Activated naive CD8-positive, alpha-beta T cell treated with anti-CD3 and anti-CD28 coated beads for 36 hours (primary cell): ENCODE measurements at places on chromosomes 16 and 17.

- DNase-seq = no peak
These were observed 327.6 kb downstream of the CDH13 start for GRCh38 chr16:82954224-82954929.

- no peak for DNase-seq
These were observed 29.9 kb downstream of the NKD1 start for GRCh38 chr16:50578137-50578536.

DNA sequence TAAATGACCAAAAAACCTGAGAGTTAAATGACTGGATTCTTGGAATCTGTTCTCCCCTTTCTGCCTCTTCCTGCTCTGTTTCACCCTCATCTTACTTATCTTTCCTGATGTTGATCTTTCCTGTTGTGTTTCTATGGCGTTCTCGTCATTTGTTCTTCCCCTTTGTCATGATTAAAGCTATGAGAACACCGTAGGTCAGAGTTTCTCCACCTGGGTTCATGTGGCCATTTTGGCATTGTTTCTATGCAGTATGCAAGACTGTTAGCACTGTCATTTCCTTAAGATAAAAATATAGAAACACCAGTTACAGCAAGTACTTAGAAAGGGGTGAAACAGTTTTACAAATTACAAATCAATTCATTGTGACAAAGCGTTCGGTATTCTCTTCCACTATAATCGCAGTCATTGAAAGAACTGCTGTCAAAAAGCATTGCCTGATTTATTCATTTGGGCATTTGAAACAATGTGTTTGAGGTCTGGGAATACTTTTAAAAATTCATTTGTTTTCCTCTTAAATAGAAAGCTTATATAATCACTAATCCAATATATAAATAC, 166.0 kb downstream of the PHKB start:
- no peak for DNase-seq

GRCh38 chr17:51036084-51036483, 84.6 kb downstream of the SPAG9 start:
- DNase-seq = no peak

- no peak for DNase-seq
These were observed 3.6 kb downstream of the SH2B1 start for GRCh38 chr16:28867241-28867640.

DNA sequence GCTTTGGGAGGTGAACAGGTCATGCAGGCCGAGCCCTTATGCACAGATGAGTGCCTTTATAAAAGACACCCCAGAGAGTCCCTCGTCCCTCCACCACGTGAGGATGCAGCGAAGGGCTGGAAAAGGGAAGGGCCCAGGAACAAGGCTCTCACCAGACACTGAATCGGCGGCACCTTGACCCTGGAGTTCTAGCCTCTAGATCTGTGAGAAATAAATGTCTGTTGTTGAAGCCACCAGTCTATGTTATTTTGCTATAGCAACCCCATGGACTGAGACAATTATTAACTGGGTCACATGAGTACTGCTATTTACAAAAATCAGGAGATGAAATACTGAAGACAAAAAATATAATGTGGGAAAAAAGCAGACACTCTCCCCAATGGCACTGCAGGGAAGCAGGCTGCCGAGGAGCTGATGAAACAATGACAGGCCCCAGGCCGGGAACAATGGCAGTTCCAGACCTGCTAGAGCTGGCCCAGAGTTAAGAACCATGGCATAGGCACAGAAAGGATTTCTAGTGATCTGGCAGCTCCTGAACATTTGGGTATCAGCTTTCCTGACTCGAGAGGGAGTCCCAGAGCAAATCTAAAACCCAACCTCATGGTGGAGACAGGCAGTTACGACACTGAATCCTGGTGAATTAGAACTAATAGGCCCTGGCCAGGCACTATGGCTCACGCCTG, 17.8 kb upstream of the GGA2 start:
- no peak for DNase-seq

- no peak for DNase-seq
These were observed 124.0 kb downstream of the ABCC6 start for GRCh38 chr16:16099320-16099719.

DNA sequence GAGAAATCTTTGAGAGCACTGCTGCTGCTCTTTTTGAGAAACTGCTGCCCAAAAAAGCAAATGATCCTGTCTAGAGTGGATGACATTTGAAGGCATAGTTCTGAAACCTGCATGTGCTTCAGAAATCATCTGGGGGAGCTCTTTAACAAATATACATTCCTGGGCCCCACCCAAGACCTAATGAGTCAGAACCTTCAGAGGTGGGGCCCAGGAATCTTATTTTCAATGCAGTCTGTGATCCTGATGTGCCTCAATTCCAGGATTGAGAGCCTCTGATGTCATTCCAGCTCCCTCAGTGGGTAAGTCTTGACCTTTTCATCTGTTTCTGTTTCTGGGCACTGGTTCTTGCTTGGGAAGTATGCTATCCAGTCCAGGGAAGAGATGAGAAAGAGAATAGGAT, 42.3 kb downstream of the HNF1B start:
- no peak for DNase-seq

DNA sequence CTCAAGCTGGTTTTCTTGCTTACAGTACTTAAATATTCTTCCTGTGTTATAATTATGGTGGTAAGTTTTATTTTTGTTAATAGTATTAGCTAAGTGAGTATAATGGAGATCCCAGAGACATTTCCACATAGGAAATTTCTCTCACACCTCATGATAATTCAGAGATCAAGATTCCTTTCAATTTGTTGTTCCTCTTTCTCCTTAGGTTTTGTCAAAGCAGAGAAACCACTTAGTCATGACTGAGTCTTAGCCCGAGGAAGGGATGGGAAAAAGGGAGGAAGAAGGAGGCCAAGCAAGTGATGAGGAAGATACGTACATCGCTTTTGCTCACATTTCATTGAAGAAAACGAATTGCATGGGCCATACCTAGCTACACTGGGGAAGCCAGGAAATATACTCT, 18.4 kb downstream of the ESRP2 start:
- no peak for DNase-seq

DNA sequence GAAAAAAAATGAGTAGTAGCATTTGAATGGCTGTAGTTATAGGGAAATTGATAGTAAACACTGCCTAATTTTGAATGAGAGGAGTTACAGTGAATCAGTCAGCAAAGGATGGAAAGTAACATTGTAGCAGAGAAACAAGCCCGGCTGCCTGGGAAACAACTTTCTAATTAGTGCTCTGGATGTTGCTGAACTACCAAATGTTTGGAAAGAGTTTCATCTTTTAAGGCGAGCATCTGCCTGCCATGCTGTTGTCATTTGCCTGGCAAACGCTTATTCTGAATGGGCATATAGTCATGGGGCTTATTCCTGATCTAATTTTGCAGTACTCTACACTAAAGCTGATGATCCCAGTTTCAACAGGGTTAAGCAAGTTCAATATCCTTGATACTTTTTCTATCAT, 138.6 kb downstream of the CDH11 start:
- no peak for DNase-seq

GRCh38 chr16:75296606-75297005, 45.2 kb upstream of the BCAR1 start:
- DNase-seq = no peak

- DNase-seq = no peak
These were observed 120.4 kb downstream of the PARN start for GRCh38 chr16:14509675-14510132.

DNA sequence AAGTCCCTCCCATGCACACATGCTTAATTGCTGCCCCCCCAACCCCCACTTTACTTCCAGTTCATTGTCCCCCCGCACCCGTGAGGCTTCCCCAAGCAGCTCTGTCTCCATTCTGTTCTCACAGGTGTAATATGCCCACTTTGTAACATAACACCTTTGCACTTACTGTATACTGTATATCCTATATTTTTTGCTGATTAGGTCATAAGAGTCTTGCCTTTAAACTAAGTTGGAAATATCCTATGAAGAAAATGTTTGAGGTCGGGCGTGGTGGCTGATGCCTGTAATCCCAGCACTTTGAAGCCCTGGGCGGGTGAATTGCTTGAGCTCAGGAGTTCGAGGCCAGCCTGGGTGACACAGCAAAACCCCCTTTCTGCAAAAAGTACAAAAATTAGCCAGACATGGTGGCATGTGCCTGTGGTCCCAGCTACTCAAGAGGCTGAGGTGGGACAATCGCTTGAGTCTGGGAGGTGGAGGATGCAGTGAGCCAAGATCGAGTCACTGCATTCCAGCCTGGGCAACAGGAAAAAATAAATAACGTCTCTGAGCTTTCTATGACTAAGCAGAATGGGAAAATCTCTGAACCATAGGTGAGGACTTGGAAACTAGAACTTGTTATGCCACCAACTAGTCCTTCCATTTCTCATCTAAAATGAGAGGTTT, 76.1 kb downstream of the TNRC6C start:
- DNase-seq = no peak

GRCh38 chr17:17295141-17295540, 8.0 kb upstream of the NT5M start:
- DNase-seq = no peak

DNA sequence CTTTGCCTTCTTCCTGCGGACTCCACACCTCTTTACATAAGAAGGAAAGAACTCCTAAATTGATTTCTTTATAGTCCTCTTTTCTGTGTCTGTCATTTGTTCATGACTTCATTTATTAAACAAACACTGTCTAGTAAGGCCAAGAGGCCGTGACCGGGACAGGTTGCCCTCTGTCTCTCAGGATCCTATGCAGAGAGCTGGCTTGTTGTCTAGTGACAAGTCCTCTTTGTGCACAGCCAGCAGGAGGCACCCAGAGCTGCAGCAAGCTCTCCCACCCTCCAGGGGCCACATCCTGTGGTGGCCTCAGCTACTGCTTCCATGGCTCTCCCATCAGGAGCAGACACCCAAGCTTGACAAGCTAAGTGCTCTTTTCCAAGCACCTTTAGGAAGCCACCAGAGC, 50.6 kb downstream of the PLD6 start:
- no peak for DNase-seq

DNA sequence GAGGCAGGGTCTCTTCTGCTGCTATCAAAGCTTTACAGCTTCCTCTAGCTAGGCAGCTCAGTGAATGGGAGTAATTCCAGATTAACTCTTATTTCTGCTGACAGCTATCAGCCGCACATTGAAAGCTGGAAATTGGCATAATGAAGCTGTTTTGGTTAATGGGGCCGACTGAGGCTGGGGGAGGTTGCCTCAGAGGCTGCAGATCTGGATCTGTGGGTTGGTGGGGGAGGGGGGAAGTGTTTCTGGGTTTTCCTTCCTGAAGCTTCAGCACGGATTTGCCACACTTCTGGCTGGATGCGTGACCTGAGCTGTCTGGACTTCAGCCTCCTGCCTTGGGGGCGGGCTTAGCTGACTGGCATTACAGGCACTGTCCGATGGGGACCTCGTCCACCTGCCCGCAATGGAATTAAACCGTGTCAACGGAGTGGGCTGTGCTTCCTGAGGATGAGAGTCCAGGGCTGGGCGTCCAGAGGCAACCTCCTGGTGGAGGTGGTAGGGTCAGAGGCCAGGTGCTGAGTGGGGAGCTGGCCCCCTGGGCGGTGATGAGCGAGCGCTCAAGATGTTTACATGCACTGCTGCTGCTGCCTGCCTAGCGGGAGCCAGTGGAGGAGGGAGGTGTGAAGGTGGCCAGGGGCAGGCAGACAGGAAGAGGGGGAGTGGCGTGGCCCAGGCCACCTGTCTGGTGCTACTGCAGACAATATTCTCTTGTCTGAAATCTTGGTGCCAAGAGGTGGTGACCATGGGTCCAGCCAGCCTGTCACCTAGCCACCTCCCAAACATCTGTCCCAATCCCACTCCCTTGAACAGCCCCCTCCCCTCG, 6.7 kb upstream of the ABCC3 start:
- no peak for DNase-seq
